Astrocyte (in vitro differentiated cells and primary cell): ENCODE measurements at places on chromosomes 7 and 10. TPM values are rescaled to one million over a fixed set of nuclear protein-coding genes. Genes with fewer than 3 reads are reported as not detected.

DNA sequence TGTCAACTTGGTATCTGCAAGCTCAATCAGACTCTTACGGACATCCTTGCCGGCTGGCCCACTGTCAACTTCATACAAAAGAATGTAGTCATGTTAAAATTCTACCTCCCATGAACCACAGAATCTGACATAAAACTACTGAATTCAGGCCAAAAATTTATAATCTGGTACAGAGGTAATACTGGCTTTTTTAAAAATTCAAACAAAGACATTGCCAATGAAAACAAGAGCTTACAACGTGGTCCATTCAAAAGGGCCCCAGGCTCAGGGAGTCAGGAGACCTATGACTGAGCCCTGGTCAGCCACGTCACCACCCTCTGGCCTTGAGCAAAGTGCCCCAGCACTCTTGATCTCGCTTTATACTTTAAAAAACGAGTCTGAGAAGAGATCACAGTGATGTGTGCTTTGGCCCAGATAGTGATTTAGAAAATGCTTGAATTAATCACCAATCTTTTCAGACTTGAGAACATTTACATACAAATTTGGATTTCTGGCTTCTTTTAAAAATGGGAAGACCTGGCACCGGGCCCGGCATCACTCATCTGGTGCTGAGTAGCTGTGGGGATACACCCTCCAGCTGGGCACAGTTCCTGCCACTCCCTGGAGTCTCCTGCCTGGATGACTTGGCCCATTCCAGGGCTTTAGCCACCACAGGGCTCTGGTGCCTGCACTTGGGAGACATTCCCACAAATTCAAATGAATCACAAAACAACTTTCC, 94.1 kb downstream of the PIP4K2A start:
- DNase-seq: peak; percentile 97

Gene STOX1
- 0.12 and 0.25 TPM in 2 replicates for total RNA-seq

GRCh38 chr7:75689246-75690099, 49.3 kb downstream of the HIP1 start:
- DNase-seq: no peak

DNA sequence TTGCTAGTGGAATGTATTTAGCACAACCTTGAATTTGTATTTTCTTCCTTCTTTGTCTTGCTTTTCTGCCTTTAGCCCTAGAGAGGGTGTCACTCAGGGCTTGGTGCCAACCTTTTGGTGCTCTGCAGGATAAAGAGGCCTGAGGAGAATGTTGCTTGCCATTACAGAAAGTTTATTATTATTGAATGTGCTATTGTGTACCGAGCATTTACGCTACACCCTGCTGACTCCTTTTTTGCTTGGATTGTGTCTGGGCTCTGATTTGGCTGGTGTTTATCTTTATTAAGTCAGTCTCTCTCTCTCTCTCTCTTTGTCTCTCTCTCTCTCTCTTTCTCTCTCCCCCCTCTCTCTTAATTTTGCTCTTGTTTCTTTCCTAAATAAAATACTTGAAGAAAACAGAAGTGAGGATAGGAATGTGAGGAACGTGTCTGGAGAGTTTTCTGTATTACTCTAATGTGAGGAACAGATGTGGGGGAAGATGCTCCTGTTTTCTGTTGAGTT, 284.4 kb upstream of the PHYHIPL start:
- peak; percentile 29 for DNase-seq

Gene IFIT5
- 42.9 and 44.7 TPM in 2 replicates for total RNA-seq

Gene TMEM120A
- 32.3 and 34.2 TPM in 2 replicates for total RNA-seq

GRCh38 chr10:64175271-64175962, 654.2 kb downstream of the REEP3 start:
- DNase-seq: no peak

Gene MYL10
- 0.73 and 2.8 TPM in 2 replicates for total RNA-seq

Gene ARHGEF35
- 4.4 and 5.0 TPM in 2 replicates for total RNA-seq

GRCh38 chr7:11540271-11540761, 291.7 kb downstream of the THSD7A start:
- DNase-seq: peak; percentile 84

- DNase-seq: peak; percentile 45
These were observed 12.1 kb downstream of the PDZD7 start for GRCh38 chr10:101018600-101019439.

DNA sequence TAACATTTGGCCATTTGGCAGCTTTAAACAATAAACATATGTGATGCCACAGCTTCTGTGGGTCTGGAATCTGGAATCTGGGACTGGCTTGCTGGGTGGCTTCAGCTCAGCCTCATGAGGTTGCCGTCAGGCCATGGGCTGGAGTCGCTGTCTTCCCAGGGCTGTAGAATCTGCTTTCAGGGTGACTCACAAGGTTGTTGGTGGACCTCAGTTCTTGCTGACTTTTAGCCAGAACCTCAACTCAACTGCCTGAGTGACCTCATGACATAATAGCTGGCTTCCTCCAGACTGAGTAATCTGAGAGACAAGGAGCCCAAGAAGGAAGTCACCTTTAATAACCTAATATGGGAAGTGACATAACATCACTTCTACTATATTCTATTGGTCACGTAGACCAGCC, 44.6 kb upstream of the TSPAN13 start:
- DNase-seq: peak; percentile 99

GRCh38 chr10:21518149-21518640, 7.3 kb downstream of the SKIDA1 start:
- peak; percentile 73 for DNase-seq

DNA sequence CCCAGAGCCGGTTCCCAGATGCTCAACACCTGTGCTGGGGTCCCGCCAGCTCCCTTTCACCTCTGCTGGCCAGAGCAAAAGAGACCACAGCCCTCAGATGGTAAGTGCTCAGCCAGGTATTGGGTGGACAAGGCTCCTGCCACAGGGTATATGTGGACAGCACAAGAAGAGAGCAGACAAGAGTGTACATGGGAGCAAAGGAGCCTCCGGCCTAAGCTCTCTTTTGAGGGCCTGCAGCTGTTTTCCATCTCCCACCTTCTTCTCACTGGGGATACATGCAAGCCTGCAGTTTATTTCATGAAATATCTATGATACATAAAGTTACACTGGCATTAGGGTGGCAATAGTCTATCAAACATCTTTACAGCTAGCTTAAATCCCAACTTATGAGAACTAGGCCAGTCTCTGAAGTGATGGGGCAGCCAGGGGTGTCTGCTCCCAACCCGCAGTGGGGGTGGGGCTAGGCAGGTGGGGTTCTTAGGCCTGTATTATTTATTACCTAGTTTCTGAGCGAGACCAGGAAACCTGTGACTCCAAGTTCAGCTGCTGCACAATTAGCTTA, 50.4 kb upstream of the DDC start:
- DNase-seq: no peak

GRCh38 chr10:70334526-70335245, 47.7 kb downstream of the LRRC20 start:
- no peak for DNase-seq

Gene SFRP4
- total RNA-seq: 0.19 and 0.39 TPM in 2 replicates

DNA sequence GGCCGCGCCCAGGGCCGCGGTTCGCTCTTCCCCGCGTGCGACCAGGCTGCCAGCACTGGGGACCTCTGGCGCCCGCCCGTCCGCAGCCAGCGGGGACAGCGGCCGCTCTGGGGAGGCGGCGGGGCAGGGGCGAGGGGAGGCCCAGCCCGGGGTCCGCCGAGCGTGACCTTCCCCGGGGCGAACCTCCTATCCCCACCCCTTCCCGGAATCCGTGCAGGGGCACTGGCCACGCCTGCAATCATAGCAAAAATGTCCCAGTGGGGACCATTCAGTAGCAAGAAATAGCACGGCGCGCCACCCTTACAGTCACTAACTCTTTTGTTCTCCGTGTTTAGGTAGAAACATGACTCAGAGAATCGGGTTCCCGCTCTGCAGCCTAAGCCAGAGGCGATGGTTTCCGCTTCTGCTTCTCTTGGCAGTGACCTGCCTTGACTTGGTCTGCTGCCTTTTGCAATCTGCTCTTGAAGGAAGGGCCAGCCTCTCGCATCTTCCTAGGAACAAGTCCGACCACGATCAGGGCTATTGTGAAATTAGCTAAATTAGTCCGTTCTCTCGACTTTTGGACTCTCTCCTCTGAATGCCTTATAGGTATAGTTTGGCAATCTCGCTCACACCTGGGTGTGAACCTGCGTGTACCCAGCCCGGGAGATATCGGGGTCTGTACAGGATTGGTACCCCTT, 79.3 kb upstream of the ACBD5 start:
- peak; percentile 45 for DNase-seq

- DNase-seq: no peak
These were observed 9.3 kb upstream of the CLEC5A start for GRCh38 chr7:141956084-141956483.

DNA sequence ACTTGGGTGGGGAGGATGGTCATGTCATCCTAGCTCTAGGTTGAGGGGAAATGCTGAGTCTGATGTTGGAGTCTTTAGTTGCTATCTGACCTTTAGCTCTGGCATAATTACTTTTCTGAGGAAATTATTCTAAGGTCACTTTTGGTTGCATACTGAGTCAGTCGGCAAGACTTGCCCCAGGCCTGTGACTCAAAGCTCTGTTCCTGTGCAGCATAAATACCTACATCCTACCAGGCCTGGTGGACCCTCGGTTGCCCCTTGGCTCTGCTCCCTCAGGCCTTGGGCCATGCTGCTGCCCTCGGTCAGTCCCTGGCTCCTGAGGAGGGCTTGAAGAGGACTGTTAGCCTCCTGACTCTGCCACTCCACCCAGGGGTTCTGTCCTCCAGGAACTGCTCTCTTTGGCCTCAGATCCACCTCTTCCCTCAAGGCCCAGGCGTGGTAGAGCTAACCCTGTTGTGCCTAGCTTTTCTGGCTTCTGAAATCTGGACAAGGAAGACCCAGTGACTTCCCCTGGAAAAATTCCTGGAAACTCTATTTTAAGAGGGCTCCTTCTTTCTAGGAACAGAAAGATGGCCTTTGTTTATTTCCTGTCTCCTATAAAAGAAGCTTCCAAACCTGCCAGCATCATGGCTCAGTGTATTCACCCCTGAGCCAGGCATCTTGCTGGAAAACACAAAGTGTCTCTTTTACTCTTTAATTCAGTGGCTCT, 71.2 kb downstream of the TMEM178B start:
- DNase-seq: no peak

DNA sequence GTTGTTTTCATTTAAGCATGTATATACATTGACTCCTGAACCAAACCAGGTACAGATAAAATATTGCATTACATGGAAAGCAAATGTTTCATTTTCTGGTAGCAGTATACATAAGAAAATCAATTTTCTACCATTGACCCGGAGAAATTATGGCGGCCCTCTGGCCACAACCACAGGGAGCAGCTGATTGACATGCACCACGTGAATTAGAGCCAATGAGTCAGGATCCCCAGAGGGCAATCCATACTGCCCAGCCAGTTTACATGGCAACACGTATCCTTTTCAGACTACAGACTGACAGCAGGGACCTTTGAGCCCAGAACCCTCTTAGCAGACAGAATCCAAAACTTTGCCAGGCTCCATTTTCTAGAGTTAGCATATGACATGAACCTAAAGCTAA, 272.2 kb upstream of the NEBL start:
- no peak for DNase-seq

Gene SEMA3E
- total RNA-seq: 3.7 and 4.6 TPM in 2 replicates

GRCh38 chr7:141053626-141054025, 20.2 kb upstream of the TMEM178B start:
- no peak for DNase-seq

Gene CDC14C
- total RNA-seq: 0.14 and 0.17 TPM in 2 replicates

DNA sequence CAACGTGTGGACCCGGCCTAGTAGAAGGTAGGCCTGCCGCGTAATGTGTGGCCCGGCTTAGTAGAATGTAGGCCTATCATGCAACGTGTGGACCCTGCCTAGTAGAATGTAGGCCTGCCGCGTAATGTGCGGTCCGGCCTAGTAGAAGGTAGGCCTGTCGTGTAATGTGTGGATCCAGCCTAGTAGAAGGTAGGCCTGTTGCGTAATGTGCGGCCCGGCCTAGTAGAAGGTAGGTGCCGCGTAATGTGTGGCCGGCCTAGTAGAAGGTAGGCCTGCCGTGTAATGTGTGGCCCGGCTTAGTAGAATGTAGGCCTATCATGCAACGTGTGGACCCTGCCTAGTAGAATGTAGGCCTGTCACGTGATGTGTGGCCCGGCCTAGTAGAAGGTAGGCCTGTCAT, 11.9 kb upstream of the GTPBP4 start:
- DNase-seq: no peak

DNA sequence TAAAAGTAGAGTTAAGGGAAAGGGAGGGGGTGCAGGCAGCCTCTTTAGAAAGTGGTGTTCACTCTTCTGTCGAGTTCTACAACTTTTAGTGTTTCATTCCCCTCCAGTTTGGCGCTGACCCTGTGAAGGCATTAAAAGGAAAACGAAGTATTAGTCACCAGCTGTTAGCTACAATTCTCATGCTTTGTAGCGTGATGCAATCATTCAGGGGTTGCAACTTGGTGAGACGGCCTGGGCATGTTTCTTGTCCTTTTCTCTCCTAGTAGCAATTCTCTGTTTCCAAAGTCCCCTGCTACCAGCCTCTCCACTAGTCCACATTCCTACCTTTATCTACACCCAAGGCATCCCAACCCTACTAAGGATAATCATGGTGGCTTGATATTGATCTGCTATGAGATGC, 33.7 kb upstream of the DGKI start:
- DNase-seq: peak; percentile 91

DNA sequence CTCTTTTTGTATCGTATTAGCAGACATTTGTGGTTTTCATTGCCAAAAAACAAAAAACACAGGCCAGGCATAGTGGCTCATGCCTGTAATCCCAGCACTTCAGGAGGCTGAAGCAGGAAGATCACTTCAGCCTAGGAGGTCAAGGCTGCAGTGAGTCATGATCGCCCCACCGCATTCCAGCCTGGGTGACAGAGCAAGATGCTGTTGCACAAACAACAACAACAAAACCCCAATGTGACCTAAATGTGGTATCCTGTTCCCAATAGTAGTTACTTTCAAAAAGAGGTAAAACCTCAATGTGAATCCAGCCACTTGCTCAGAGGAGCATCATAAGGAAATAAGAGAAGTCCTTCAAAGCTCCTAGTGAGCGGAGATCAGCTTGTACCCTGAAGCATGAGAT, 45.8 kb upstream of the SKAP2 start:
- peak; percentile 9 for DNase-seq

Gene C10orf62
- total RNA-seq: not detected in 2 replicates

- DNase-seq: no peak
These were observed 198.3 kb downstream of the NEBL start for GRCh38 chr10:20698837-20699236.

GRCh38 chr10:23951841-23952240, 257.1 kb upstream of the KIAA1217 start:
- DNase-seq: no peak

DNA sequence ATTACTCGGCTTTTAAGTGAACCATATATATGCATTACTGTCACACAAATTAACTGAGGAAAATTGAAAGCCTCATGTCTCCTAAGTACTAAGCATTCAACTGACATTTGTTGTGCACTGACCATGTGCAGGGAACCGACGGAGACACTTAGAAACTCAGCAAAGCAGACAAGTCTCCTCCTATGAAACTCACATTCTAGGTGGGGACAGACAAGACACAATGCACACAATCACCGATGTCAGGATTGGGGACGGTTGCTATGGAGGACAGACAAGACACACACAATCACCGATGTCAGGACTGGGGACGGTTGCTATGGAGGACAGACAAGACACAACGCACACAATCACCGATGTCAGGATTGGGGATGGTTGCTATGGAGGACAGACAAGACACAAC, 134.0 kb downstream of the PTPRN2 start:
- no peak for DNase-seq

Gene PDSS1
- total RNA-seq: 7.1 and 9.6 TPM in 2 replicates

GRCh38 chr10:101164020-101164419, 32.9 kb downstream of the TLX1 start:
- no peak for DNase-seq

- no peak for DNase-seq
These were observed 54.6 kb downstream of the CDHR3 start for GRCh38 chr7:106017657-106018056.
